MG63 (cell line): ENCODE measurements at places on chromosomes 16 and 17. TPM values are rescaled to one million over a fixed set of nuclear protein-coding genes. Genes with fewer than 3 reads are reported as not detected.
A peak's percentile ranks its signal among the peaks of the same experiment; 100 is the strongest.

DNA sequence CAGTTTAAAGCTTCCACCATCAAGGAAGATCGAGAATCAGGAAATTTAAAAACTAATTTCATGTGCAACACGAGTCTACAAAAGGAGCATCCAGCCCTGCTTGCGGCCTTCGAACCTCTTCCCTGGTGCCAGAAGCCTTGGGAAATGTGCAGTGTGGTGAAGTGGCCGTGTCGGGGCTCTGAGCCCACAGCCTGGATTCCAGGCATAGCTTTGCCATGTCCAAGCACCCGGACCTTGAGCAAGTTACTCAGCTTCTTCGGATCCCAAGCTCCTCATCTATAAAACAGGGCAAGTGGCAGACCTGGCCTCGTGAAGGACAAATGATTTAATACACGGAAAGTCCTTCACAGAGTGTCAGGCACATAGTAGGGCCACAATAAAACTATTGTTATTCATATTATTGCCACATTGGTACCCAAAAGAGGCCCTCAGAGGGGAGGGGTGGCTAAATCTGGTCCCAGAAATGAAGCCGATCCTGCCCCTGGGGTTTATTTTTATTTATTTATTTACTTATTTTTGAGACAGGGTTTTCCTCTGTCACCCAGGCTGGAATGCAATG is 34.8 kb downstream of the COTL1 start:
- DNase-seq: peak; percentile 39

GRCh38 chr17:43907425-43907981 is at the start of gene MPP2:
Gene MPP2 (minus strand): TSS chr17:43907536. CDS start chr17:43904460, 3,076 bp downstream.
- no peak for DNase-seq

DNA sequence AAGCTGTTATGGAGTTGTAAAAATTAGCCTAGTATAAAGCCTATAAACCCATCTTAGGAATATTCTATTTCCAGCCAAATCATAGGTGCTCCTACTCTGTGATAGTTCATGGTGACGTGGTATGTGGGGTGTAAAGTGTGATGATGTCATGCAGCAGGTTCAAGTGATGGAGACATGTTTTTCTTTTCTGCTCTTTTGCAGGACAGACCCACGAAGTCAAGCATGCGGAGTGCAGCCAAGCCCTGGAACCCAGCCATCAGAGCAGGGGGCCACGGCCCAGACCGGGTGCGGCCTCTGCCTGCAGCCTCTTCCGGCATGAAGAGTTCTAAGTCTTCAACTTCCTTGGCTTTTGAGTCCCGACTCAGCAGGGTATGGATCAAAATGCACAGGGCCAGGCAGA is 87.3 kb downstream of the SPECC1 start:
- no peak for DNase-seq

- DNase-seq: no peak
Observed at GRCh38 chr17:62692159-62692651, 64.7 kb downstream of the MRC2 start.

DNA sequence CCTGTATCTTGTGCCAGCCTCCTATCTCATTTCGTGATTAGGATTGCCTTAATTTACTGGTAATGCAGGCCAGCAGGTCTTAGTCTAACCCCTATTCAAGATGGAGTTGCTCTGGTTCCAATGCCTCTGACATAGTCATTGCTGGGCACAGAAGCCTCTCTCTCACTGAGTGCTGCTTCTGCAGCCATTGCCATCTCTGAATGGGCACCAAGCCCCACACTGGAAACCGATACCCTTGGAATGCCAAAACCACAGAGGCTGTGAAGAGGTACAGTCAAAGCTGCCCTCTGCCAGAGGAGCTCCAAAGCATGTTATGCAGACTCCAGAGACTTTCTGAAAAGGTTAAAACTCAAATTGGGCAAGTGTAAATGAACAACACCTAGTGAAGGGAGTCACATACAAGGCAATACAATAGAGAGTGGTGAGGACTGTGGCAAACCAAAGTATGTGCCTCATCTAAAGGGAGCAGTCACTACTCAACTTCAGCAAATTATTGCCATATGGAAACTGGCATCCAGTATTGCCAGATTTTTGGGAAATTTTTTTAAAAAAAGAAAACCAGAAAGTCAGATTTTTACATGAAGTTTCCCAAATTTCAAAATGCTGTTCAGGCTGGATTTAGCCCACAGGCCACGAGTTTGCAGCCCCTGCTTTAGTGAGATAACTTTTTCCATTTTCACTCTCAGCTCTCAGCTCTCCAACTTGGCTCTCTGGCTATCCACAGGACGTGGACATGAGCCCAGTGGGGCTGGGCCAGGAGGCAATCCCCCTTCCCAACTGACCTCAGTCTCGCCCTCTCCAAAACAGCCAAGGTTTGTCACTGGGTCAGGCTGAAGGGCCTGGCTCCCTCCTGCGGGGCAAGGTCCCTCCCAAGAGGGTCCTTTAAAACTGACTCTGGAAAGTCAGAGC is 2.1 kb upstream of the MMP2 start:
- peak; percentile 90 for DNase-seq

DNA sequence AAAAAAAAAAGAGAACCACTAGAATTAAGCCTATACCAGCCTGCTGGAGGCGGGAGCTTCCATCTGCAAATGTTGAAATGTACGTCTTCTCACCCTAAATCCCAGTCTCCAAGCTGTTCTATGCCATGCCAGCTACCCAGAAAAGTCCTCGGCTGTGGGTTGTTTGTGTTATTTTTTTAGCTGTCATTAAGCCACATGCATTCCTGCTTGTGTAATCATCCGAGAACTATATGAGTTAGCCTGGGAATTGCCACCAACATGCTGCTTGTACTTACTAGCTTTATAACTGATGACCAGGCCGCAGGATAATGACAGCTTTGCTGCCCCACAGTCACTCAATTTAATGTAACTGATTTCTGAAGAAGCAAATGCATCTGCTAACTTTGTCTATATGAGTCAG is 313.9 kb upstream of the SALL1 start:
- DNase-seq: peak; percentile 13

GRCh38 chr17:44348234-44348987 is 3.3 kb downstream of the GRN start:
- no peak for DNase-seq

- no peak for DNase-seq
Observed at GRCh38 chr16:1141191-1141590, 11.7 kb upstream of the CACNA1H start.

DNA sequence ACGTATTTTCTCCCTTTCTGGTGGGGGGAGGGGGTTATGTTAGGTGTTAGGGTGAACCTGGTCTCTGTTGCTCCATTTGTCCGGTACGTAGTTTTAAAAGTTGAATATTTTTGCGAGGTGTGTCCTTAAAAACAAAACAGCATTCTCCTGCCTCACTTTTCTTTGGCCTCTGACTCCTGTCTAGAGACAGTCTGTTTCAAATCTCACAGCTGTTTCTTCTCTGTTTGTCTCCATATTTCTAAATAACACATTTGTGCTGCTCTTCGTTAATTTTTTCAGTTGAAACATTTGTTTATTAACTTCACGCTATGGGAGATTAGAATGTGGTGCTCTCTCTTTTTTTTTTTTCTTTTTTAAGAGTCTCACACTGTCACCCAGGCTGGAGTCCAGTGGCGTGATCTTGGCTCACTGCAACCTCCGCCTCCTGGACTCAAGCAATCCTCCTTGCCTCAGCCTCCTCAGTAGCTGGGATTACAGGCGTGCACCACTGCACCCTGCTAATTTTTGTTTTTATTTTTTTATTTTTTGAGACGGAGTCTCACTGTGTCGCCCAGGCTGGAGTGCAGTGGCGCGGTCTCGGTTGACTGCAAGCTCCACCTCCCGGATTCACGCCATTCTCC is 31.7 kb downstream of the RPA1 start:
- no peak for DNase-seq

- DNase-seq: no peak
Observed at GRCh38 chr16:17258848-17259713, 211.7 kb downstream of the XYLT1 start.

- no peak for DNase-seq
Observed at GRCh38 chr17:7465597-7466275, 13.7 kb downstream of the ZBTB4 start.

CLDN9 gene
- total RNA-seq: not detected in 2 replicates

CTU2 gene
- 13.6 and 16.8 TPM in 2 replicates for total RNA-seq

AXIN2 gene
- total RNA-seq: 2.6 and 9.0 TPM in 2 replicates

VPS35L gene
- total RNA-seq: 6.7 and 7.6 TPM in 2 replicates

LRRC75A gene
- total RNA-seq: 0.03 TPM in 1 of 2 replicates, not detected in the other
